MM.1S (cell line): ENCODE measurements at places on chromosomes 6 and 20.

DNA sequence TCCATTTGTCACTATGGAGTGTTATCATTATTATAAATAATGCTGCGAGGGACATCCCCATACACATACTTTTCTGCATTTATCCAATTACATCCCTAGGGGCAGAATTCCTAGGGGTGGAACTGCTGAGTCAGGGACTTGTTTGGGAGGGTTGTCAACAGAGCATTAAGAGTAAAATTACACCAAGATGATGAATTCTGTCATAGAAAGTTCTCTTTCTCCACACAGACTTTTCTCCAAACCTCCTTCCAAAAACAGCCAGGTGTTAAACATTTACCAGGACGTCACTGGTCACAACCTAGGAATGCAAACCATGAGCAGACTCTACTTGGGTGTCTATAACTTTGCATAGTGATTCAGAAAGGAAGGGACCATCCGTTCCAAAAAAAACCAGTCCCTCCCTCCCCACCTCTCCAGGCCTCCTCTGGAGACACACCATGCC is 95.5 kb downstream of the PRND start:
- no peak for DNase-seq

- no peak for DNase-seq
Measured at GRCh38 chr6:26087284-26088115, at the start of gene HFE. TSS of gene HFE (plus strand) at chr6:26087429. CDS start at chr6:26087441, 12 bp downstream.

DNA sequence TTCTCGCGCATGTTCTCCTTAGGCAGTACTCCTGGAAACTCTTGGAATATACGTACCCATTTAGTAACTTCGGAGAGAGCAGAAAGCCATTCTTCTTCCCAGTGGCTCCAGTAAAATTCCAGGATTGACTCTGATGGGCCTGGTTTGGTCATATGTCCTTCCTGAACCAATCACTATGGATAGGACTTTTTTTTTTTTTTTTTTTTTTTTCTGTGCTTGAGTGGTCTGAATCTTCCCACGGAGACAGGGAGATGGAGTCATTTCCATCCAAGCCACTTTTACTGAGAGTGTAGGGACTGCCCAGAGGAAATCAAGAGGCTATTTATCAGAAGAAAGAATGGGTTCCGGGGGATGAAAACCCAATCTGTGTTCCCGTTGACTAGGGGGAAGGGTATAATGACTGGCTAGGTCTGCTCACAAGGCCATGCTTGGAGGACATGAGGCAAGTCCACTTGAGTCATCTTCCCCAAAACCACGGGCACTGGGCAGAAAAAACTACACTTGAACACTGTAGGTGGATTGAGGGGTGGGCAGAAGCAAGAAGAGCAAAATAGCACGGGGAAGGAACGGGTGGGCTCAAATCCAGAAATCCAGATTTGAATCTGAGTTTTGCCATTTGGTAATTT is 35.4 kb upstream of the MRPS18A start:
- no peak for DNase-seq

- peak; percentile 28 for DNase-seq
Measured at GRCh38 chr20:50930139-50930975, 880 bp downstream of the ADNP start.

DNA sequence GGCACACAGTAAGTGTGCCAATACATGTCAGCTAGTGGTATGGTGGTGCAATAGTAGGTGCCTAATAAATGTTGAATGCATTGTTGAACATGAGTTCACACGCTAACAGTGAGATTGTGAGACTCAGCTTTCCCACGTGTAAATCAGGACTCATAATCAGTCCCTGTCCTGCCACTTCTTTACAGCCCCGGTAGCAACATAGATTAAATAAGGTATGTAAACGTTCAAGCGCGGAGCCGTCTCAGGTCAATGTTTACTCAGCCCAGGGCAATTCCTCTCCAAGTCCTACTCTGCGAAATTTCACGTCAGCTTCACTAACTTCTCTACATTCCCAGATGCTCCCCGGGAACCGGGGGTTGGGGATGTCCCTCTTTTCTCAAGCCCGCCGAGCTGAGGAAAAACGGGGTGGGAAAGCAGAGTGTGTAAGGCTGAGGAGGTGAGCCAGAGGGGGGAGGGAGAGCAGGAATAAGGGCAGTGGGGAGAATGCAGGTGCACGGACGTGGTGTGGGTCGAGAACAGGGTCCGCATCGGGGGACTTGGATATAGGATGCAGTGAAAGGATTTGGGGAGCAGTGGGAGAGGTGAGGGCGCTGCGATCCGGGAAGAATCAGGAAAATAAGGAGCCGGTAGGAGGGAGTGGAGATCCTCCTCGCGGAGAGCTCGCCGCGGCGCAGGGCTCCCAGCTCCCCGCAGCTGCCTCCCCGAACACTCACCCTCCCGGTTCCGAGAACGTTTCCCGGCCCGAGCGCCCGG is 544 bp upstream of the TP53INP2 start:
- peak; percentile 30 for DNase-seq

DNA sequence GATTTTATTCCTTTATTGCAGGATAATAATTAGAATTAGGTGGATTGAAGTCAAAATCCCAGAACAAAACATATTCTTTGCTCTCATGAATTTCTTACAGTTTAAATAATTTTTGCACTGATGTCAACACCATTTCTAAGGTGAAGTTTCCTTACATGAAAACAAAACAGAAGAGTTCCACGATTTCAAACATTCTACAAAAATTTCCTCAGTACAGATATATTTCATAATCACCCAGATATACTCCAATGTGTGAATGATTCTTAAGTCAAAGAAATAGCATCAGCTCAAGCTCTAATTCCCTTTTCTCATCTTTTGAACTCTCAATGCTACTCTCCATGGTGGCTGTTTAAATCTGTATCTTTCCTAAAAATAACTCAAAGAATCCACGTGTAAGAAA is 39.5 kb upstream of the THBS2 start:
- no peak for DNase-seq

DNA sequence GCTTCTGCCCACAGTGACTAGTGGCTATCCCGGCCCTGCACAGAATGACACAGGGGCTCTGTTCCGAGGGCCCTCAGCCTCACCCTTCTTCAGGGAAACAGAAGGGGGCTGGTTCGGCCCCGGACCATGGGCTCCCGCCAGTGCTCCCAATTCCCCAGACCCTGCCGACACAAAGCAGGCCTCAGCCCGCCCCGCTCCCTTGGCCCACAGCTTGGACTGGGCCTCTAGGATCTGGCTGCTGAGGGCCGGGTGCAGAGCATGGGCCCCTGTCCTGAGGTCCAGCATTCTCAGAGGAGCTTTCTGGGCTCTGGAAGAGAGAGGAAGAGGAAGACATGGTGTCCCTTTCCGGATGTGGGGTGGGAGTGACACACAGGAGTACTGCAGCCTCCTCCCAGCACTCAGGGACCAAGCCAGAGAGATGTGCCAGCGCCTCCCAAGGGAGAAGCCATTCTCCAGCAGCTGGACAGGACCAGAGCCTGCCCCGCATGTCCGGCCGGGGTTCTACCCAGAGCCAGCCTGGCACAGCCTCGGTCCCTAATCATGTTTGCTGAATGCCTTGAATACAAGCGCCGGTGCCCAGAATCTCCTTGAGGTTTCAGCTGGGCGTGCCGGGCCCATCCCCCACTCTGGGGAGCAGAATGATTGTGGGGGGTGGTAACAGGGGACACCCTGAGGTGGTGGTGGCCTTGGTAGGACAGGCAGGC is 23.9 kb downstream of the C20orf203 start:
- no peak for DNase-seq

- peak; percentile 38 for DNase-seq
Measured at GRCh38 chr20:46694484-46694883, 5.2 kb upstream of the TP53RK start.

GRCh38 chr6:137342607-137343190 is 123.5 kb upstream of the IFNGR1 start:
- peak; percentile 37 for DNase-seq

DNA sequence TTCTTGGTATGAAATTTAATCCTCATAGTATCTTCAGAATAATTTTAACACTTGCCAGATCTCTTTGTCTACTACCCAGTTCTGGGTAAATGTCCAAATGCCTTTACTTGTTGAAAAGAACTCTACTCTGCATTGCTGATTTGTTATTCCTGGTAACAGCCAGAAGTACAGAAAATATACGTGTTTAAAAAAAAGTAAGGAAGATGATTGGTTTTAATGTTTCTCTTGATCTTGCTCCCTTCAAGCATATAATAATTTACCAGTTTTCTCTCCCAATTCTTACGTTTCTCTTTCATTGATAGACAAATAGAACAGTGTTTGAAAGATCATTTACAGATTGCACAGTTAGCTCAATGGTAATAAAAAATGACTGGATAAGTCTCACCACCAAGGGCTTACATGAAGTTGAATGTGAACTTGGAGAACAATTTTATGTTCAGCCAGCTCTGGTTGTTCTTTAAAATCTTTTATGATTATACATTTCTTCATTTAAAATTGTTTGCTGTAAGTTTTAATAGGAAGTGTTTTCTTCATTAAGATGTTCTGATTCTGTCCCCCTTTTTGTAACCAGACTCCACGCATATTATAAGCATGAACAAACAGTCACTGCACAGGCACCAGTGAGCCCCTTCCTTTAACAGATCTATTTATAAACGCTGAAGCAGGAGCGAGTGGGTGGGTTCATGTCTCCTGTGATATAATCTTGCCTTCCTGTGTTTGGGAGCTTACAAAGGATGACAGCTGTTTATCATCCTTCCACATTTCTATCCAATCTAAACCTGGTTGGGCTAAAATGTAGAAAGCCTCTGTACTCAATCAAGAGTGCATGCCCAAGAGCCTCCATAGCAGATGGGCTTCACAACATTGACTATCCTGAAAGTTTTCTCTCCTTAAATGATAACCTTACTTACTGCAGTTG is 299.5 kb downstream of the PRL start:
- no peak for DNase-seq

DNA sequence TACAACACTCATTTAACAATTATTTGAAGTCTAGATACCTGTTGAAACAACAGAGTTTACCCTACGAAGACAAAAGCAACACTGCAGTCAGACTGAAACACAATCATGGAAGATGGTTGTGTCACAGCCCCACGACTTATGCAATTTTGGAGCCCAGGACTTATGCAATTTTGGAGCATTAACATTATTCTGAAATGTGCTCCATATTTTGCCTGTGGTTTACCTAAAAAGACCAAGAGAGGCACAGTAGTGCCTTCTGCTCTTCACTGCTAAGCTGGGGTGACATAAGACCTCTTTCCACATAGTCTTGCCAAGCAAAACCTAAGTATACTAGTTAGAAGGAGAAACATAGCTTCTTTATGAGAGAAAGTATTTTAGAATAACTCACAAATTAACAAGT is 216.5 kb downstream of the PTPRK start:
- no peak for DNase-seq

DNA sequence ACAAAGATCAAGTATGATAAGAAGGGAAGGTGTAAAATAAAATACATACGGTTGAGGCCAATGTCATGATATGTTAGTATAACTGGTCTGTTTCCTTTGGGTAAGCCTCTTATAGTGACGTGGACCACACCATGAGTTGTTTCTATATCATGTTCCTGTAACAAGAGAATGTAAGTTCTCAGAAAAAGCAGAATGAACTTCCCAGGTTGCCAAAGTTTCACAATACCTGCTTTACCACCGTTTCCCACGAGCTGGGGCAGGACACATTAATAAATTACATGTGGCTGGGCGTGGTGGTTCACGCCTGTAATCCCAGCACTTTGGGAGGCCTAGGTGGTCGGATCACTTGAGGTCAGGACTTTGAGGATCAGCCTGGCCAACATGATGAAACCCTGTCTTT is 42.6 kb upstream of the SLA2 start:
- no peak for DNase-seq

GRCh38 chr20:60228255-60228654 is 270.0 kb downstream of the CDH26 start:
- no peak for DNase-seq

- DNase-seq, result no peak
Measured at GRCh38 chr20:36181934-36182603, 27.5 kb downstream of the EPB41L1 start.

- no peak for DNase-seq
Measured at GRCh38 chr6:128474481-128474880, 45.9 kb downstream of the PTPRK start.

DNA sequence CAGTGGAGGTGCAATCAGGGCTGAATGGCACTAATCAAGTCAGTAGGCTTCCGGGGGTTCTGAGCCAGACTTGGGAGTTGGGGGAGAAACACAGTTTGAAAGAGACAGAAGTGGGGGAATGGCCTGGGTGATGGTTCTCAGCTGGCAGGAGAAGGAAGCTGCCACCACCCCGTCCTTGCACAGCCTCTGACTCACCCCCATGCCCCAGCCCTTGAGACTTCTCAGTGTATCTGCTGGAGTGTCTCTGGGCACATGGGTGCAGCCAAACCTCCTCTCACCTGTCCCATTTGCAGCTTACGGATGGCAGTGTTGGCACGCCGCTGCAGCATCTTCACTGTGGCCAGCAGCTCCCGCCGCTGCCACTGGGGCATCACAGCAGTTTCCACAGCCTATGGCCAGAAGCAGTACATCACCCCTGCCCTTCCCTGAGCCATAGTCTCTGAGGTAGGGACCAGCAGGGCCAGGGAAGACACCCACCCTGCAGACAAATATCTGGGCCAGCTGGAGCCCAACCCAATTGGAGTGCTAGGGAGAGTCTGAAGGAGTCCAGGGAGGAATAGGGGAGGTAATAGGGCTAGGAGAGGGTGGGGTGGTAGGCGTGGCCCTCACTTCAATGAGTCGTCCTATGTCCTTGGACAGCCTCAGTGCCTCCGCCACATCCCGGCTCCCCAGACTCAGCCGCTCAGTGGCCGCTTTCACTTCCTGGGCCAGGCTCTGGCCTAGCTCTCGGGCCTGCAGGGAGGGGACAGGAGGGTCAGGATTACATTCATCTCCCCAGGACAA is 11.2 kb downstream of the AARS2 start:
- no peak for DNase-seq

DNA sequence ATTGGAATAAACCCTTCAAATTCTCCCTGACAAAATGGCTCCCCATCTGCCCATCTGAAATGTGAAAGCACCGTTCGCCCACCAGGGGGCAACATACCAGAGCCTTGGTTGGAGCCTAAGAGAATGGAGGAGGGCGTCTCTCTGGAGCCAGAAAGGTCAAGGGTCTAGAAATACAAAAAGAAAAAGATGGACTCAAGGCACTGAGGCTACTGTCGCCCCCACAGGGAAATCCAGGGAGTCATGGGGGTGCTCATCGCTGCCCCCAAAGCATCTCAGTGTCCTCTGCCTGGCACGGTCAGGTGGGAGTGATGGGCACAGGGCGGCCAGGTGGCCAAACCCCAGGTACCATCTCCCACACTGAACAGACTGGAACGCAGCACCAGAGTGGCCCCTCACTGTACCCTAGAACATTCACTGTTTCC is 136.3 kb downstream of the ZMYND8 start:
- DNase-seq, result no peak

DNA sequence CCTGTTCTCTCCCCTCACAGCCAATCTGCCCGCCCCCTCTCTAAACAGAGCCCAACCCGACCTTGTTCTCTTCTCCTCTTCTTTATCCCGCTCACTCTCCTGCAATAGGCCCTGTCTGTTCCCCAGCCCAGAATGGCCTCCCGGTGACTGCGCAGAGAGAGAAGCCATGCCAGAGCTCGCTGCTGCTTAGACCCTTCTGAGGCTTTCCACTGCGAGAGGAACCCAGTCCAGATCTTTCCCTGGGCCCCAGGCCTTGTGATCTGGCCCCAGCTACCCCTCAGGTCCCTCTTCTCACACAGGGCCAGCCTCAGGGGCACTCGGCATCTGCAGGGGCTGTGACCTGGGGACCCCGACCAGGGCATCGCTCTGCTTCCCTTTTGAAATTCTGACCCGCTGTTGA is 58.1 kb downstream of the TMEM242 start:
- DNase-seq, result no peak
